Adrenal gland (tissue), 19 donors: ENCODE measurements at places on chromosomes 4 and X. TPM values are rescaled to one million over a fixed set of nuclear protein-coding genes. Genes with fewer than 3 reads are reported as not detected.

FGA gene
- polyA plus RNA-seq, result 0.03 TPM

GPC3 gene
- polyA plus RNA-seq, result 11.8 TPM

DOK7 gene
- 3.1 TPM for polyA plus RNA-seq

TLR10 gene
- polyA plus RNA-seq, result 0.11 TPM

ESX1 gene
- polyA plus RNA-seq, result not detected

RNF212 gene
- 5.7 TPM for polyA plus RNA-seq
